ENCODE measurements at places on chromosomes 5 and 9. TPM values are rescaled to one million over a fixed set of nuclear protein-coding genes. Genes with fewer than 3 reads are reported as not detected.
A peak's percentile ranks its signal among the peaks of the same experiment; 100 is the strongest.

GRCh38 chr5:91381239-91381773 lies 1.8 kb downstream of the ARRDC3 start:
- no peak for DNase-seq

The NAIP gene
- 40.5 TPM for polyA plus RNA-seq

DNA sequence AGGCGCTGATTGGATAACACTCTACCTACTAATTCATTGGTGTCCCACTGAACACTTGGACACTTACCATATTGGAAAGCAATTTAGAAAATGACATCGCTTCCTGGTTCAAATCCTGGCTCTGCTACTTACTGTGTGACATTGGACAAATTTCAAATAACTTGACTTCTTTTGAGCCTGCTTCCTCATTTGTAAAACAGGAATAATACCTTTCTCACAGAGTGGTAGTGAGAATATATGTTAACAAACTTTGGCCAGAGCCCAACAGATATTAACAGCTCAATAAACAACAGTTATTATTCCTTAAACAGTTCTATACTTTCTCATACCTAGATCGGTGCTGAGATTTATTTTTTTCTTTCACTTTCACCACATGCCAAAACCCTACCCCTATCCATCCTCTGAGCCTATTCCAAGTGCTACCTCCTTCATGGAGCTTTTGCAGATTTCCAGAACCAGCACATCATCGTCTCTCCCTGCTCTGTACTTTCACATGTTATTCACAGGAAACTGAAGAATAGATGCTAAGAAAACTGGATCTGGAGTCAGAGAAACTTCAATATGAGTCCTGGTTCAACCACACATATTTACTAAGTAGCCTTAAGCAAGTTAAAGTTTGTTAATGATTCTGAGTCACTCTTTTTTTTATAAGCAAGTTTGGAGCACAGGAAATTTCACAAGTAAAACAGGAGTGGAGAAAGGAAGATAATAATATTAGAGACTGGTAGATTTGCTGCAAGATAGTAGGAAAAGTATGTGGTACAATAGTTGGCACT lies 92.3 kb downstream of the STRBP start:
- DNase-seq, result no peak

DNA sequence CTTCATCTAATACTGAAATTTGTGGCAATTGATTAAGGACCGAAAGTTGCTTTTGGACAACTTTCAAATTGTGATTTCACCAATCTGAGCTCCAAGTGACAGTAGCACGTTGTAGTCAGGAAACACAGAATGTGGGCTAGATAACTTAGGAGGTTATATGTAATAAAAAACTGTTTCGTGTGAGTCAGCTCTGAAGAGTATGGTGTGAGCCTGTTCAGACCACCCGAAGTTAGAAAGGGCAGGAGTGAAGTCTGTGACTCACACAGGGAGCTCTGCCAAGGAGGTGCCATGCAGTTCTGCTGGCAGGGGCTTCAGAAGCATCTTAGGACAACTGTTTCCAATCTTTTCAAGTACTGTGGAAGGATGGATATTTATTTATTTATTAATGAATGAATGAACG lies 16.4 kb upstream of the ZBTB34 start:
- DNase-seq, result no peak

- DNase-seq, result no peak
Observed at GRCh38 chr9:134360180-134360759, 34.0 kb downstream of the RXRA start.

The IPO11 gene
- polyA plus RNA-seq, result 38.7 TPM

- DNase-seq, result no peak
Observed at GRCh38 chr5:138054206-138054605, 21.3 kb upstream of the FAM13B start.

- DNase-seq, result no peak
Observed at GRCh38 chr5:37471666-37472197, 92.6 kb downstream of the WDR70 start.

- DNase-seq, result no peak
Observed at GRCh38 chr5:137561608-137562007, 62.5 kb upstream of the SPOCK1 start.

The KIF20A gene
- 45.2 TPM for polyA plus RNA-seq

- DNase-seq, result no peak
Observed at GRCh38 chr9:132646726-132647125, 23.1 kb downstream of the DDX31 start.

GRCh38 chr5:137316346-137316736 lies 182.8 kb downstream of the SPOCK1 start:
- no peak for DNase-seq

The SLC36A3 gene
- polyA plus RNA-seq, result not detected

DNA sequence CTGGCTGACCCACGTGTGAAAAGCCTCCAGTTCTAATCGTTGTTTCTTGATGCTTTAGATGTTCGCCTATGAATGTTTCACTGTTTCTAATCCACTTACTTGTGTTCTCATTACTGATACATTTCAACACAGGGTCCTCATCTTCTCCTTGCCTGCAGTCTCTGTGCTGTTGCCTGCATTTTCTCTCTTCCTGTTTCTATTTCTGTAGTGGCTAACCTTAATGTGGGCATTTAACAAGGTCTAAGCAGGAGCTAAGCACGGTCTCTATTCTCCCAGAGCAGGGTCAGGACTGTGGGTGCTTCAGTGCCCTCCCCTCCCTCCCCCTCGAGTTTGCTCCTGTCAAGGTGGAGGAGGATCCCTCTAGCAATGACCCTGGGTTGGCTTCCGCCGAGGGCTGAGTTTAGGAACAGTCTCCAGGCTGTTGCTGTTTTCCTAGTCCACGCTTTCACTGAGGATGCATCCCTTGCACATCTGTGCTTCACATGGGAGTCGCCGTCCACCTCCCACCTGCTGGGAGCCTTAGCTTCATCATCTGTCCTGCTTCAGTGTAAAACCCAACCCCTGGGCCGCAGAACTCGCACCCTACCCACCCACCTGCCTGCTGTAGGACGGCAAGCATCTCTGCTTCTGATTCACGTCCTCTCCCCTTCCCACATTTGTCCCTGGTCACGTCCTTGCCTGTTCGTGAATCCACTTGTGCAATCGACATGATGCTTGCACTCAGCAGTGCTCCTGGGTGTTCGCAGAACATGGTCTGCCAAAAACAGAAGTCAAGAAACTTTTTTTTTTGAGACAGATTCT lies 2.4 kb upstream of the EXOC3 start:
- no peak for DNase-seq

- peak; percentile 70 for DNase-seq
Observed at GRCh38 chr9:85521371-85522197, 220.2 kb downstream of the AGTPBP1 start.

DNA sequence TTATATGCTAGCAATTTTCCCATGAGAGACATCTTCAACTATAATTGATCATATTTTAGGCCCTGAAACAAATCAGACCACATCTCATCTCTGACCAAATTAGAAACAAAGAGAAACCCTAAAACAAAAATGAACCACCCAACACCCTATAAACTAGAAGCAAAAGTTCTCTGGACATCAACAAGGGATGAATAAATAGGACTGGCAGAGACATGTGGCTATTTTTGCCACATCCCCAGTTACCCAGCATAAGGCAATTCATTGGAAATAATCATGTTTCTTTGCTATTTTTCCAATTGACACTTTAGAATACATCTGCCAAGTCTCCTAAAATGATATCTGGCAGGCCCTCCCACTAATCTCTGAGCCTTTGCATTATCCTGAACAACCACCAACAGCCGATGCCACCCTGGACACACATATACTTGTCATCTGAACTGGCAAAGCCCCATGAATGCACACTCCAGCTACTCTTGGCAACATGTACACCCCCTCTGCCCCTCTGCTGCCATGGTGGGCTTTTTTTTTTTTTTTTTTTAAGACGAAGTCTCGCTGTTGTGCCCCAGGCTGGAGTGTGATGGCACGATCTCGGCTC lies 53.5 kb upstream of the EQTN start:
- DNase-seq, result no peak

DNA sequence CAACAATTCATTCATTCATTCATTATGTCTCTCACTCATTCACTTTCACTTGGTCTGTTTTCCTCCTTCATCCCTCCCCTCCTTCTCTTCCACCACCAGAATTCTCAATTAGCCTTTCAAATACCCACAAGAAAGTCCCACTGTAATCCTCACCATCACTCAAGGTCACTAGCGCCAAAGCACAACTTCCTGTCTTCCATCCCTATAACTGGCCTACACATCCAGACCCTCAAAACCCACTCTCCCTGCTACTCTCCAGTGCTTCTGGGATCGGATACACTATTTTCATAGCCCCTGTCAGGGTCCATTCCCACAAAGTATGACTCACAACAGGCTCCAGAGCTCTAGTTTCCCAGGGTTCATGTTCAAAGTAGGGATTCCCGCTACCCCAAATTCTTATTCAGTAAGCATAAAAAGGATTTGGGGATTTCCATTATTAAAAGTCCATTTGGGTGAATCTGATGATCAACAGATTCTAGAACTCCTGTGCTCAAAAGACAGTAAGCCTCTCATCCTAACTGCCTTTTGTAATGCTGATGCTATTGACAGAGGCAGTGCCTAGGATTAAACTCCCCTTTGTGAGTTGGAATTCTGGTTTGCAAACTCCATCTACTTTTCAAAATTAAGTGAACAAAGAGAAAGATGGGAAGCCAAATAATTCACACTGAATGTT lies 250.9 kb downstream of the SEMA5A start:
- no peak for DNase-seq

DNA sequence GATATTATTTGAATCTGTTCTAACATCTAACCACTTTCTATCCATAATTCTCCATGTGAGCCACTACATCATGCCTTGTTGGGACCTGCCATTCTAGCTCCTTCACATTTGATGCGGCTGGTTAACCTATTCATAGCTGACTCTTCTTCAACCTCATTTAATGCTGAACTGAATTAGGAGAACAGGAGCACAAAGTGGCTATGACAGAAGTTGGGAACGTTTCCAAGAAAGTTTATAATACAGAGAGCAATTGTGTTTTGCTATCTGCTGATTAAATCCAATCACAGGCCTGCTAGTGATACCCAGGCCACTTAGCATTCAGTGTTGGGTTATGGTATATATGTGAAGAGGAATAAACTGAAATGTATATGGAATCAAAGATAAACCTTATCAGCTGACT lies 440.3 kb downstream of the PTPRD start:
- DNase-seq, result no peak

DNA sequence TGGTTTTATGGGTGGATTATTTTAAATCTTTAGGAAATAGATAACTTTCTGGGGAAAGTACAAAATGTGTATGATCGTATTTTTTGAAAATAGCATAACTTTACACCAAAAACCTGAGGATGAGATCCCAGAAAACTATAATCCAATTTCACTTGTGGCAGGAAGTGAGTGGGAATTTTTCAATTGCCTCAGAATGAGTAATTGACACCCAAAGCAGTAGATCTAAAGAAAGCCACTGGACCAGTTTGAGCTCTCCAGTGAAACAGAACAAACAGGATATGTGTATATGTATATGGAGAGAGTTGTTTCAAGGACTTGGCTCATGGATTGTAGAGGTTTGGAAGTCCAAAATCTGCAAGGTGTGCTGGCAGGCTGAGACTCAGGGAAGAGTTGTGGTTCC lies 109.2 kb upstream of the SHB start:
- DNase-seq, result no peak

The PCDHB15 gene
- 8.7 TPM for polyA plus RNA-seq

GRCh38 chr9:108869092-108869725 lies 7.1 kb downstream of the ACTL7A start:
- no peak for DNase-seq

The MYOZ3 gene
- 10.6 TPM for polyA plus RNA-seq

The SLC25A2 gene
- polyA plus RNA-seq, result 0.14 TPM

The SLC25A48 gene
- 0.80 TPM for polyA plus RNA-seq

DNA sequence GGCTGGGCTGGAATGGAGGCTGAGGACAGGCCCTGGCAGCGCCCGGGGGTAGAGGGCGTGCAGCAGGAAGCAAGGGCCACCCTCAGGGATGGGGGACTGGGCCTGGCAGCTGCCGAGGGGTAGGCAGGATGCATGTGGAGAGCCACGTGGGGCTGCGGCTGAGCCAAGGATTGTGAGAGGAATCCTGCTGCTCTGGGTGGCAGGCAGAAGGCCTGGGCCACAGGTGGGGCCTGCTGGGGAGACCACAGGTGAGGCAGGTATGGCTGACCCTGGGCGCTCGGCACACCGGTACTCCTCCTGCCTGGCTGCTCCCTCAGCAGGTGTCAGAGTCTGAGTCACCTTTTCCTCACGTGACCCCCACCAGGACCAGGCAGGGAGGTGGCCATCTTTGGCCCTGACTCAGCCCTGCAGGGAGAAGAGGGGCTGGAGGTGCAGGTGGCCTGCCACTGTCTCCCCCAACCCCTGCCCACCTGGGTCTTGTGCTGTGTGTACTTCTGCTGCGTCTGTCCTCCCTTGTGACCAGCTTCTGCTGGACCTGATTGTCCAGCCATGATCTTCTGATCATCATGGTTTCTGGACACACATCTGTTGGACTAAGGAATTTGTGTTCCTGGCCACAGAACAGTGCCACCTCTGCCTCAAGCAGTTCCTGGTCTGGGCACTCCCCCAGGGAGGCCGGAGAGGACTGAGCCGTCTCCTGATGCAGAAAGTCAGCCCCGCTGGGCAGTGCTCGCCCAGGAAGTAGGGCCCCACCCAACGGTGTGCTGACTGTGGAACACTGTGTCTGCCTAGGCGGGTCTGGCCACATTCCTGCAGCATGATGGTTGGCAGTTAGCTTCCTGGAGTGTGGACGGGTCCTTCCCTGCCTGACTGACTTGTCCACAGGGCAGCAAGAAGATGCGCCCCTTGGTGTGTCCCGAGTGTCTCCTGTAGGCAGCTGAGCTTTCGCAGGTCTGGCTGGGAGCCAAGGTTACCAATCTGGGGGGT lies 6.4 kb downstream of the ARRDC1 start:
- DNase-seq, result peak; percentile 93

The C9orf153 gene
- 0.62 TPM for polyA plus RNA-seq

DNA sequence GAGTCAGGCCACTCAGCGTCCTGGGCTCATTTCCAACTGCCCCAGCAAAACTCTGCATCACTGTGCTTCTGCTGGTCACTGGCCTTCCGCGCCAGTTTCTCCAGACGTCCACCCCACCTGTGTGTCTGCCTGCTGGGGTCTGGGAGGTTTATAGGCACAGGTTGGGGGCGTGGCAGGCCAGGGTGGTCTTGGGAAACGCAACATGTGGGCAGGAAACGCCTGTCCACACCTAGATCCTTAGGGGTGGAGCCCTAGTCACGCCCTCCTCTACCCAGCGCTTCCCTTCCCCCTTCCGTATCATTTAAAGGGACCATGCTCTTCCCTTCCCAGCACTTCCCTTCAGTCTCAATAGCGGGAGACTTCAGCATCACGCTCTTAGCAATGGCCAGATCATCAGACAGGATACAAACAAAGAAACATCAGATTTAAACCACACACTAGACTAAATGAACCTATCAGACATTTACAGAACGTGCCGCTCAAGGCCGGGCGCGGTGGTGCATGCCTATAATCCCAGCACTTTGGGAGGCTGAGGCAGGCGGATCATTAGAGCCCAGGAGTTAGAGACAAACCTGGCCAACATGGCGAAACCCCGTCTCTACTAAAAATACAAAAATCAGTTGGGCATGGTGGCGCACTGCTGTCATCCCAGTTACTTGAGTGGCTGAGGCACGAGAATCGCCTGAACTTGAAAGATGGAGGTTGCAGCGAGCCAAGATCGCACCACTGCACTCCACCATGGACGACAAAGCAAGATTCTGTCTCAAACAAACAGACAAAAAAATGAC lies 11.8 kb upstream of the BTNL9 start:
- no peak for DNase-seq
